ENCODE measurements at places on chromosomes 2 and 18.

GRCh38 chr2:123816203-123816602 lies 208.9 kb upstream of the CNTNAP5 start:
- H3K36me3 ChIP-seq, result no peaks in the 10 kb centered on the region
- no peaks in the 10 kb centered on the region for H3K27me3 ChIP-seq
- H3K4me3 ChIP-seq, result no peak overlapping the region
- no peak overlapping the region for H3K27ac ChIP-seq
- no peaks in the 10 kb centered on the region for H3K4me1 ChIP-seq

GRCh38 chr18:57583297-57583835 lies 3.1 kb downstream of the FECH start:
- H3K27me3 ChIP-seq, result no peaks in the 10 kb centered on the region
- H3K27ac ChIP-seq, result no peak overlapping the region
- peaks cover 7% of the 10 kb centered on the region for H3K4me1 ChIP-seq
- no peak overlapping the region for H3K4me3 ChIP-seq

DNA sequence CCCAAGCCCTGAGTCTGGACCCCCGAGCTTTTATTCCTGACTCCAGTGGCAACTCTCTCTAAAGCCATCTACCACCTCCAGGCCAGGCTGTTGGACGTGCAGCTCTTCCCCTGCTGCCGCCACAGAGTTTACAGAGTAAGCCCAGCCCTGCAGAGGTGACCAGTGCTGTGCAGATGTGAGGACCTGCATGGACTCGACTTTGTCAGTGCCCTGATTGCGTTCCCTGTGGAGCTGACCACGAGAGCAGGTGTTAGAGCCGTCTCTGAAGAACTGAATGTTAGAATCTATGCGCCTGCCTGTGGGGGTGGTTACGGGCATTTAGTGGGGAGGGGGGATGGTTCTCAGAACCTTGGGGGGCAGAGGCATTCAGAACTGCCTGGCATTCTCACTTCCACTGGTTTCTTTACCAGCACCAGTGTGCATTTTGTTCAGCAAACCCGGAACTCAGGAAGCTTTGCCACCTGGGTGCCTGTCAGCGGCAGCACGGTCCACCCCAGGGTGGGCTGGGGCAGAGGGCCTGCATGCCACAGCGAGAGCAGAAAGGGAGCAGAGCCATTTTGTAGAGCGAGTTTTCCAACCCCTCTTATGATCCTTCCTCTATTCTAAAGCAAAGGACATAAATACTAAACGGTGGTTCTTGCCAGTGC lies 137.9 kb downstream of the KLHL29 start:
- peaks cover 39% of the 10 kb centered on the region for H3K4me1 ChIP-seq
- H3K27ac ChIP-seq, result no peak overlapping the region
- H3K36me3 ChIP-seq, result no peaks in the 10 kb centered on the region
- no peak overlapping the region for H3K4me3 ChIP-seq

- no peak overlapping the region for H3K27ac ChIP-seq
- H3K4me3 ChIP-seq, result no peak overlapping the region
- H3K4me1 ChIP-seq, result no peaks in the 10 kb centered on the region
Observed at GRCh38 chr2:146228466-146229058, 1616.3 kb upstream of the ACVR2A start.

GRCh38 chr2:106187273-106187891 lies 6.7 kb downstream of the UXS1 start:
- H3K4me1 ChIP-seq, result peaks cover 21% of the 10 kb centered on the region
- H3K36me3 ChIP-seq, result no peaks in the 10 kb centered on the region
- H3K27ac ChIP-seq, result no peak overlapping the region
- H3K4me3 ChIP-seq, result no peak overlapping the region
- H3K27me3 ChIP-seq, result no peaks in the 10 kb centered on the region

DNA sequence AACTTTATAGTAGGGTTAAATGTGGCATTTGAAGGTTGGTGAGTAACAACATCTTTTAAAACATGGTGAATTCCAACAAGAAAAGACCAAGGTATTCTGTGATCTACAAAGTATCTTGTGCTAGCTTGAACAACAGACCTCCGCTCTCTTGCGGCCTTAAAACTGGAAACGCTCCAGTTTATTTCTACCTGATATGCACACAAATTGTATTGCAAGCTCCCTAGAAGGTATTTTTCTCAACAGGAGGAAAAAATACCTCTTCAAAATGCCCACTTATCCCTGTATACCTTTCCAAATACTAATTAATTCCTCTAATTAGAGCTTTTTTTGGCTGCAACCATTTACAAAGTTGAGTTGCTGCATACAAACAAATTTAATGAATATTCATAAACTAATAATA lies 69.5 kb downstream of the KCNH7 start:
- no peaks in the 10 kb centered on the region for H3K36me3 ChIP-seq
- H3K4me3 ChIP-seq, result no peak overlapping the region
- H3K27ac ChIP-seq, result no peak overlapping the region

DNA sequence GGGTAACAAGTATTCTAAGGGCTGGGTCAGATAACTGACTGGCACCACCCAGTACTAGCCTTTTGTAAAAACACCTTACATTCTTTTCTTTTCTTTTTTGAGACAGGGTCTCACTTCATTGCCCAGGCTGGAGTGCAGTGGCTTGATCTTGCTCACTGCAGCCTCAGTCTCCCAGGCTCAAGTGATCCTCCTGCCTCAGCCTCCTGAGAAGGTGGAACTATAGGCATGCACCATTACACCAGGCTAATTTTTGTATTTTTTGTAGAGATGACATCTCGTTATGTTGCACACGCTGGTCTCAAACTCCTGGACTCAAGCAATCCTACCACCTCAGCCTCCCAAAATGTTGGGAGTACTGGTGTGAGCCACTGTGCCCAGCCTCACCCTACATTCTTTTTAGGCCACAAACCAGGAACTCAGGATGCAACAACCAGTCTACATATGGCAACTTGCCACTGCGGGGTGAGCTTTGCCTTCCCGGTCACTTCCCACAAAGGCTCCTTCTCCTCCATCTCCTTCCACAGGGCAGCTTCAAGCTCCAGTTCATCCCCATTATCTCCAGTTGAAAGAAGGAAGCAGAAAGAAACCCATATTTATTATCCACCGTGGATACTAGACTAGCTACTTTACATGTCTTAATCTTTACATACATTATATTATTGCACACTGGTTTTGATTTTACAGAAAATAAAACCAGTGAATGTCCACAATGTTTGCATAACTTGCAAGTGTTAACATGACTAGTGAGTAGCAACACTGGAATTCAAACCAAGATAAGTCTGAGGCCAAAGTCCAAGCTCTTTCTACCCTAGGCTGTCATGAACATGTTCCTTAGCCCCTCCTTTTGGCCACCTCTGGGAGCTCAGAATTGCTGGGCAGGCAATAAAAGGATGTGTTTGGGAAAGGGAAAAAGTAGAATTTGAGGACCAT lies 23.7 kb upstream of the AP1S3 start:
- no peak overlapping the region for H3K27ac ChIP-seq
- no peaks in the 10 kb centered on the region for H3K27me3 ChIP-seq
- H3K4me3 ChIP-seq, result no peak overlapping the region
- H3K36me3 ChIP-seq, result peaks cover 17% of the 10 kb centered on the region
- peak; percentile 64 for DNase-seq
